NCI-H1048 (cell line): ENCODE measurements at places on chromosomes 16 and 17.

DNA sequence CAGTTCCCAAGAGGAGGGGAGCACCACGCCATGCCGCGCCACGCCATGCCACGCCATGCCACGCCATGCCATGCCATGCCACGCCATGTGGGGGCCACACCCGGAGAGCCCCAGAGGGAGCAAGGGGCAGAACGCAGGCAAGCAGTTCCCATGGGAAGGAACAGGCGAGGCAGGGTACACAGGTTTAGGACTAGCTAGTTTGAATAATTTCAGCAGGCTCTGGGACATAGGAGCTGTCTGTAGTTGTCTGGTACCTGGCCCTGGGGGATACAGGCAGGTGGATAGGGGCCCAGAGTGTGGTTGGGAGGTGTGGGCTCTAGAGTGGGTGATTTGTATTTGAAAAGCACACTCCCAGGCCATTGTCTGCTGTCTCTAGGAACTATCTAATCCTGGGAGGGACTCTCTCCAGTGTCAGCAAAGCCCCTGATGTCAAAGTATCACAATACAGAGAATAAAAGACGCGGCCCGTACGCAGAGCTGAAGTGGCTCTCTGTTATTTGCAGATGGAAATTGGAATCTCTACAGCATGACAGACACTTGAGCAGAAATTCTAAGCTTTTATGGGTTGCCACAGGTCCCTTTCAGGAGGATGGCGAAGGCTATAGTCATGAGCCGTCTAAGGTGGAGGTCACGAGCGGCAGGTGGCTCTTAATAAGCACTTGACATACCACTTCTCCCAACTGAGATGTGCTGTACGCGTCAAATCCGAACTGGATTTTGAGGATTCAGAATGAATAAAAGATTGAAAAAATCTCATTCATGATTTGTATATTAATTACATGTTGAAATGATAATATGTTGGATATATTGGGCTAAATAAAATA, 220.8 kb upstream of the TNRC6C start:
- no peak for DNase-seq

DNA sequence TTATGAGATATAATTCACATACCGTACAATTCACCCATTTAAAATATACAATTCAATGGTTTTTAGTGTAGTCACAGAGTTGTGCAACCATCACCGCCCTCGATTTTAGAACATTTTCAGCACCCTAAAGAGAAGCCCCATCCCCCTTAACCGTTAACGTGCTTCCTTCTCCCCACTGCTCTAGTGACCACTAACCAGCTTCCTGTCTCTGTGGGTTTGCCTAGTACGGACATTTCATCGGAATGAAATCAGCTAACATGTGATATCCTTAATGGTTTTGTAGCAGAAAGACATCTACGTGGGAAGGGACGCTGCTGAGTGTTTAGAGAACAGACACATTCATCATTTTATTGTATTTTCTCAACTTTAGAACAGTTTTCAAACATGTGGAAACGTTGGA, 80.8 kb upstream of the HSBP1 start:
- DNase-seq, result no peak

DNA sequence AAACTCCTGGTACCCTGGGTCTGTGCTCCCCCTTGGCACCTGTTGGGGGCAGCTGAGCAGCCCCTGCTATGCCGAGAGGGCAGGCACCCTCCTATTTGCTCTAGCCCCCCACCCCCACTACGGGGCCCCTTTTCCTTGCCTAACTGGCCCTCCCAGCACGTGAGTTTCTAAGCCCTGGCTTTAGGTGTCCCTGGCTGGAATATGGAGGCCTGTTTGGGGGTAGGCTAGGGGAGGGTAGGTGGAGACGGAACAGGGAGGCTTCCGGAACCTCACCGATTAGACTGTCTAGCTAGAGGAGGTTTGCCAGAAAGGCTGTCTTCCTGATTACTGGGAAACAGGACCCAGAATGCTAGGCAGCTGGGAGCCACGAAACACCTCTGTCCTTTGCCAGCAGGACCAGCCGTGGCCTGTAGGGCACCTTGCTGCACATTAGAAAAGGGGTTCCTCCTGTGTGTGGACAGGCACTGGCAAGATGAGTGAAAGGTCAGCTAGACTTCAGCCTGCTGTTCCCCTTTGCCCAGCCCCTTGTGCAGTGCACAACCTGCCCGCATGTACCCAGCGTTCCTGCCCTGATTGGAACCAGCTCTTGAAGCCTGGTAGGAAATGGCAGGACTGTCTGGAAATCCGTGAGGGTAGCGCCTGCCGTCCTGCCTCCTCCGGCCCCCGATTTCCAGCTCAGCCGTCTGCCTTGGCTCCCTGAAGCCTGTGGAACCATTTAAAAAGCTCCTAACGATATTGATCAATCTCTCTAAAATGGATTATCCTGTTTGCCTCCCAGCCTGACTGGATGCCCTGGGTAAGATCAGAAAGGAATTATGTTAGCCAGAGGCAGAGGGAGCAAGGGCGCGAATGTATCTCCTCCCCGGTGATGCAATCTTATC, 83.4 kb upstream of the GSE1 start:
- DNase-seq, result no peak

DNA sequence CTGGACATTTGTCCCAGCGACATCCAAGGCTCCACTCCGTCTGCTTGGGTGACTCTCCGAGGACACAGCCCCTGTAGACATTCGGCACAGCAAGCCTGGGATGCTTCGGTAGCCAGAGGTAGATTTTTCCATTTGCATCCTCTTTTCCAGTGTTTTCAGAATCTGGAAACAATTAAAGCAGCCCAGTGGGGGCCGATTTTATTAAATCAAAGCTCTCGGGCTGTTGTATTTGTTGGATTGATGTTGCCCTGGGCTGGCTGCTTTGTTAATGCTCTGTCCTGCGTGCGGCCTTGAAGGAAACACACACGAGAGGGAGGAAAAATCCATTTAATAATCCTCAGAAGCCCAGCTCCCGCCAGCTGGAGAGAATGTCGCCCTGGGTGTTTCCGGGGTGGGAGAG, 158.1 kb upstream of the CIBAR2 start:
- no peak for DNase-seq

DNA sequence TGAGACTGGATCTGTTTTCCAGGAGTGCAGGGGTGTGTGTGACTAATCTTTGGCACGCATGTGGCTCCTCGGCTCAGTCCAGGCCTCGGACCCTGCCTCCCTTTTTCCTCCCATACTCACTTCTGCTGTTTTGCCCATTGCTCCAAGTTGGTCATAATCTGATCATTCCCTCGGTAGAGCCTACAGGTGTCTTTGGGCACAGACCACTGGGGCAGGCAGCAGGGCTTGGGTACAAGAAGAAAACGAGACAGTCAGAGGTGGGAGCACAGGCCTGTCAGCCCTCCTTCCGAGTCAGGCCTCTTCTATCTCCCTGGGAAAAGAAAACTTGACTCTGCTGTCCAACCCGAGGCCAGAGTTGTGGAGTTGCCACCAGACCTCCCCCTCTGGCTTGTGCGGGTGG, 29.8 kb downstream of the DHX38 start:
- no peak for DNase-seq

DNA sequence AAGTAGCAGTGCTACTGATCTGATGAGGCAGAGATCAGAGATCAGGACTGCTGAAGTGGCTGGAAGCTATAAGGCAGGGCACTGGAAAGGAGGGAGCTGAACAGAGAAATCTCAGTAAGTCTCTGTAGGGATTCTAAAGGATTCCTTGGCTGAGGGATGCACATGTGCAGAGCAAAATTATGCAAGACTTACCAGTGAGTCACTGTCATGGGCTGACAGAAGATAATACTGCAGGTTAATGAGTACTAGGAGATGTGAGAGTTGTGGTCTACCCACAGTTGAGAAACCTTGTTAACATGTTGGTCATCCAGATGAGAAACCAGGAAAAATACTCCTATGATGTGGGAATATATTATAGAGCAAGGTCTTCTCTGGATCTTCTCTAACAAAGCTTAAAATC, 378.1 kb downstream of the HAPSTR1 start:
- DNase-seq, result no peak

DNA sequence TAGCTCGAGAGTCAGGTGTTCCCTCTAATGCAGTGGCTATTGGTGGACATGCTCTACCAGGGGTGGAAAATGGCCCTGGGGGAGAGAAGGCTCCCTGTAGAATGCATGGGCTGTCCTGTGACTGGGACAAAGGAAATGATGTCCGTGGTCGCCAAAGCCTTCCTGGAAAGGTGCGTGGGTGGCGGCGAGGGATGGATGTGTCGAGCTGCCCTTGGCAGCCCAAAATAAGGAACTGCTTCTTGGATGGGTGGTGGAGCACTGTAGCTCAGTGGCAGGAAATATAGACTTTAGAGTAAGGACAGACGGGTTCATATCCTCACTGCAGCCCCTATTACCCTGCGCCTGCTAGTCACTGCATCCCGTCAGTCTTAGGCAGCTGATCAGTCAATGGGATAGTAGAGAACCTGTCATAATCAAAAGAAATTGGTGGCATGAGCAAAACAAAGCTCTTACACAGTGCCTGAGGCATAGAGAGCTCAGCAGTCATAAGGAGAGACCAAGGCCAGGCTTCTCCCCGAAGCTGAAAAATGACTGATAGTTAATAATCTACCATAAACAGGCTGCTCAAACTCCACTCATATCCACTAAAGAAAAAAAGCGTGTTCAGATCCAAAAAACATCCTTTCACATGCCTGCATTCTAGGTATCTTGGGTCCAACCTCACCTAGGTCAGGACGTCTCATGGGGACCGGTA, 123.5 kb upstream of the PLCG2 start:
- DNase-seq, result no peak

DNA sequence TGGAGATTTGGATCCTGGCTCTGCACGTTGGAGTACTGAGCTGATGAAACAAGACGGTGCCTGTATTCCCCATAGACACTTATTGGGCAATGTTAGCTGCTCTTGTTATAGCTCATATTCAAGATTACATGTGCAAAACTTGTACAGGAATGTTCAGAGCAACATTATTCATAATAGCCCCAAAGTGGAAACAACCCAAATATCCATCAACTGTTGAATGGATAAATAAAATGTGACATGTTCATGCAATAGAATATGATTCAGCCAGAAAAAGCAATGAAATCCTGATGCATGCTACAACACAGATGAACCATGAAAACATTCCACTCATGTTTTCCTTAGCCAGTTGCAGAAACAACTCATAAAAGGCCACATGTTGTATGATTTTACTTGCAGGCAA, 5.7 kb upstream of the SDR42E1 start:
- no peak for DNase-seq
